ENCODE measurements at places on chromosomes 3 and 15.

- DNase-seq: no peak
These were observed 321.2 kb upstream of the TLE3 start for GRCh38 chr15:70418943-70419342.

GRCh38 chr3:138256022-138256421 is 68.9 kb downstream of the ARMC8 start:
- no peak for DNase-seq

GRCh38 chr3:9109568-9109914 is 139.9 kb downstream of the SRGAP3 start:
- DNase-seq: no peak

GRCh38 chr3:197549261-197549885 is 6.4 kb downstream of the BDH1 start:
- no peak for DNase-seq

DNA sequence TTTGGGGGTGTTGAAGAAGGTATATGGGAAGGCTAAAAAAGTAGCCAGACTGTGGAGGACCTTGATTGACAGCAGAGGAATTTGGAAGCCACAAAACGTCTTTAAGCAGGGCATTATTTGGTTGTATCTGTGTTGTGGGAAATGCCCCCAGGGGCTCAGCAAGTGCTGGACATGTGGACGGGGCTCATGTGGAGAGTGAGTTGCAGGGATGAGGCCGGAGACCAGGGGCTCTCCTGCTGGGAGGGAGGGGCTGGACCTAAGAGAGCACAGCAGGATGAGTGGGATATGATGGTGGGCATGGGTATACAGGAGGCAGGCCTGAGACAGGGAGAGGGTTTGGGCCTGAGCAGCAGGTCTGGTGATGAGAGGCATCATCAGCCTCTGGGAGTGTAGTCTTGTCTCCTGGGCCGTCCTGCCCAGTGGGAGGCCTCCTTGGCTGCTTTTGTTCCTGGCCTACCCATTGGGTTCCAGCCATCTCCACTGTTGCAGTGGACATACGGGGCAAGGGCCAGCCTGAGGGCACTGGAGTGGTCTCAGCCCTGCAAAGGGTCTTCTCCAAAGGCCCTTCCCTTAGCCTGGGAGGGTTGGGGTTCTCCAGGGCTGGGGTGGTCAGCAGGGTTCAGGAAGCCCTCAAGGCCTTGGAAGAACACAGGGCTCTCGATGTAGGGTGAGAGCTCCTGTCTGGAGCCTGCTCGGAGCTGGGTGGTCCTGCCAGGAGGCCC is 27.5 kb downstream of the ACAD9 start:
- DNase-seq: no peak

- DNase-seq: no peak
These were observed 46.2 kb upstream of the CTDSPL2 start for GRCh38 chr15:44381236-44381635.

- no peak for DNase-seq
These were observed 2.6 kb downstream of the TMCC1 start for GRCh38 chr3:129890891-129891290.

DNA sequence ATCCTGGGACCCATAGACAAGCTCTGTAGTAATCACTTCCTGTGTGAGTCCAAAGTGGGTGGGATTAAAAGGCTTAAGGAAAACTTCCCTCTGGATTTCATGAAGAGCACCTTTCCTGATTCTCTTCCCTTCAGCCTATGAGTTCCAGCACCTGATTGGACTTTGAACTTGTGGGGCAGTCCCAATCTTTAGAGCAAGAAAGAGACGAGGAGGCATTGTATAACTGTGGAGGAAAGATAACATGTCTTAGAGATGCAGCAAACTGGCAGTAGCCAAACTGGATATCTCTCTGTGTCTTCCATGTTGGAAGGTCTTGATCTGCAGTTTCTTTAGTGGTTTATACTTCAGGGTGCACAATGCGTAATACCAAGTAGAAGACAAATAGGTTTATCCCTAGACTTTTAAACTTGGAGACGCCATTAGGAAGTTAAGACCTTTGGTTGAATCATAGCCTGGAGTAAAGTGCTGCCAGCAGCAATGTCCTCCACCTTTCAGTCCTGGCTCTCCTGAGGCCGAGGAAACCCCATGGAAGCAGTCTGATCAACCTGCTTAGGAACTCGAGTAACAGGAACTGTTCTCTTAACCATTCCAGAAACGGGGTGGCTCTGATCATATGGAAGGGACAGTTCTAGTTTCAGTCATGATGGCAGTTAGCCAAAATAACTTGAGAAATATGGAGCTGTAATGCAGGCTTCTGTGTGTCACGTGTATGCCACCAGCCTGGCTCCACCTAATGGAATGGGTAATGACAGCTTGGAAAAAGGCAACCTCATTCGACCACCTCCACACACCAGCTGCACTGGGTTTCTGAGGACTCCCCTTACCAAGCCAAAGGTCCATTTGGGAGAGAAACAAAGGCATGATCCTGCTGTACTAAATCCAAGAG is 4.7 kb downstream of the EIF1B start:
- no peak for DNase-seq

- peak; percentile 57 for DNase-seq
These were observed 36.1 kb downstream of the TTC23 start for GRCh38 chr15:99213187-99213811.

Measured in CD4-positive, alpha-beta T cell treated with Interleukin-12 subunit alpha and Interleukin-12 subunit beta, for 1 hour (primary cell).